Activated CD8-positive, alpha-beta memory T cell treated with anti-CD3 and anti-CD28 coated beads for 36 hours (primary cell): ENCODE measurements at places on chromosomes 5 and 9. TPM values are rescaled to one million over a fixed set of nuclear protein-coding genes. Genes with fewer than 3 reads are reported as not detected.

Gene QRFP
- total RNA-seq, result not detected

Gene CAMK4
- total RNA-seq, result 57.4 TPM

Gene ENC1
- total RNA-seq, result 0.75 TPM

Gene F2R
- total RNA-seq, result 16.1 TPM
